ENCODE measurements at places on chromosomes 5 and 9. TPM values are rescaled to one million over a fixed set of nuclear protein-coding genes. Genes with fewer than 3 reads are reported as not detected.
A peak's percentile ranks its signal among the peaks of the same experiment; 100 is the strongest.

GRXCR2 gene
- total RNA-seq, result not detected

GRCh38 chr5:178199581-178200434, 4.5 kb upstream of the HNRNPAB start:
- DNase-seq, result no peak

GRCh38 chr9:86983249-86983619, 35.9 kb upstream of the GAS1 start:
- DNase-seq, result no peak

DNA sequence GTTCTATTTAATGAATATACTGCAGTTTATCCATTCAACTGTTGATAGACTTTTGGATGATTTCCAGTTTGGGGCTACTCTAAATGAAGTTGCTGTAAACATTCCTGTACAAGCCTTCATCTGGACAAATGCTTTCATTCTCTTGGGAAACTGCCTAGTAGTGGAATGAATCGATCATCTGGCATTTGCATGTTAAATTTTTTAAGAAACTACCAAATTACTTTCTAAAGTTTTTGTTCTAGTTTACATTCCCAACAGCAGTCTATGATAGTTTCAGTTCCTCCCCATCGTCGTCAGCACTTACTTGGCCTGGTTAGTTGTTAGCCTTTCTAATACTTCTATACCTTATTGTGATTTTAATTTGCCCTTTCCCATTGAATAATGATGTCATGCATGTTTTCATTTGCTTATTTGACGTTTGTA, 306.3 kb downstream of the FER start:
- peak; percentile 15 for DNase-seq

DNA sequence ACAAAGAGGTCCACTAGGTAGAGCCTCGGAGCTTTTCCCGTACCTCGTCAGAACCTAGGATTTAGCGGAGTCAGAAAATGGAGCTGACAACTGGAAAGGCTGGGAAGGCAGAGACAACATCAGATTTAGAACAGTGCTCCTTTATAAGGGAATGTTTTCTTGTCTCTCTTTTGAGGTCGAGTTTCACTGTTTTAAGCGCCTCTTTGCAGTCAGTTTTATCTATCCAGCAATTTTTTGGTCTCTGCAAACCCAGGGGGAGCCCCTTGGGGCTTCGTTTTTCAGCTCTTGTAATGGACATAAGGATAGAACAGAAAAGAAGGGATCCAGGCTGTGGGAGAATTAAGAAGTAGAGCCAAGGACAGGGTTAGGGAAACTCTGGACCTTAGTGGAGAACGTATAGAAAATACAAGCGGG, 80.5 kb downstream of the FNBP1 start:
- no peak for DNase-seq

DNA sequence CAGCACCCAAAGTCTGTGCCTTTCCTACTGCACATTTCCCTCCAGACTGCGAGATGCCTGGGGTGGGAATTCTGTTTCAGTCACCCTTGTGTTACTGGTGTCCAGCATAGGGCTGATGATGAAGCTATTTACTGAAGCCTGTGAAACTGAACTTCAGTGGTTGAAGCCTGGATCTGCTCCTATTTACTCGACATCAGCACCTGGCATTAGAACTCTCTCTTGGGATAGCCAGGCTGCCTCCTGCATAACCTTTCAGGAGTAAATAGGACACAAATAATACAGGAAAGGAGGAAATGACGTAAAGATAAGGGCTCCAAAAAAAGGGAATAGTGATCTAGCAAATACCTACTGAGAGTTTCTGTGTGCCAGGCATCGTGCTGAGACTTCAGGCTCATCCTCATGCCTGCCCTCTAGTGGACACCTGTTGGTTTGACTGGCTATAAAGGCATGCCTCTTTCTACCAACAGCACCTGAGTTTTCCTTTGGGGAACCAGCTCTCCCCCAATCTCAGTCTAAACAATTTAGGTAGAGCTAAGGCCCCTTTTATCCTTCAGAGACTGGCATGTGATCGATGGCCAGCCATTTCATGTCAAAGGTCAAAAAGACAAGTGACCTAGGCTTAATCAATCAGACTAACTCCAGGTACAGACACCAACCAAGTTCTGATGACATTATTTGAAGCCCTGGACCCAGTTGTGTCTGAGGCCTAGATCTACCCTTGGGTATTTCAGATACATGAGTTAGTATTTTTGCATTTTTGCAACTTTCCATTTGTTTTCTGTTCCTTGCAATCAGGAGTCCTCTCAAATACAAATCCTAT, 192.1 kb upstream of the TRIM32 start:
- DNase-seq, result peak; percentile 14

DNA sequence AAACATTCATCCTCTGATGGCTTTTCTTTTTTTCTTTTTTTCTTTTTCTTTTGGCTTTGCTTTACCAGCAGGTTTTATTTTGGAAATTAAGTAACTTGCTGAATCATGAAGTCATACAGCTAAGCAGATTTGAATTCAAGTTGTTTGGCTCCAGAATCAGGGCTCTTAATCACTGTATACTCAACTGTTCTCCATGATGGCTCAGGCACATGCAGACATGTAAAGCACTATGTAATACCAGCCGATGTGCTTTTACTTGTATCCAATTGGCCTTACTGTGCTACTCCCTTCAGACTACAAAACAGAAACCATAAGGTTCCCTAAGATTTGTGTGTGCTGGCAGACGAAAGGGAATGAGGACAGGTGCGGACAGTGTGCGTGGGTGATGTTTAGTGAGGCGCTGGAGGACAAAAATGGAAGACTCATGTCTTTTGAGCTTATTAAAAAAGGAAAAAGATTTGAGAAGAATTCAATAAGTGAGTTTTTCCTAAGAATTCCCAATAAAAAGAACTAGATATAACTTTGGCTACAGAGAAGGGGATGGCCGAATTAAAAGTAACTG, 44.7 kb upstream of the OTP start:
- no peak for DNase-seq

DNA sequence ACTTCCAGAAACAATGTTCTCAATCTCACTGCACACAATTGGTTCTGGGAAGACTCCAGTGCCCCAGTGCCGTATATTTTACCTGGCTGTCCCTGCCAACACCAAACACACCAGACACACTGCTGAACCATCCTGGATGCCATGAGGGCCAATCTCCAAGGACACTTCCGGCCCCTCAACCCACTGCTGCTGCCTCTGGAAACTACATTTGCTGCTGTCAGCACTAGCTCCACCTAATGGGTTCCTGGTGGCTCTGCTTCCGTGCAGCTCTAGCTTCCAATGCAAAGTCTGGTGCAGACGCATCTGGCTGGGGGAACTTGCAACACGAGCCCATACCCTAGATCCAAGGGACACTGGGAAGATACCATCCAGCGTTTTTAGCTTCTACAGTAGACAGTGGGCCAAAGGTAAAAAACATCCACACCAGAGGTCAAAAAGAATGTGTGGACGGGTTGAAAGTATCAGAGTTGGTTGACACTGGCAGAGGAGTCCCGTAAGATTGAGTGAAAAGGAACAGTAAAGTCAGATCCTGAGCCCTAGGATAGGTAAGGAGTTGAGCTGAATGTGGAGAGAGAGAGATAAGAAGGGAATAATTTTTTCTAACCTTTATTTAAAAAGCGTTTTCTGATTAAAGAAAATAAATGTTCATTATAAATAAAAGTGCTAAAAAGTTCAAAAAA, 99.7 kb upstream of the KIF2A start:
- DNase-seq, result no peak

DNA sequence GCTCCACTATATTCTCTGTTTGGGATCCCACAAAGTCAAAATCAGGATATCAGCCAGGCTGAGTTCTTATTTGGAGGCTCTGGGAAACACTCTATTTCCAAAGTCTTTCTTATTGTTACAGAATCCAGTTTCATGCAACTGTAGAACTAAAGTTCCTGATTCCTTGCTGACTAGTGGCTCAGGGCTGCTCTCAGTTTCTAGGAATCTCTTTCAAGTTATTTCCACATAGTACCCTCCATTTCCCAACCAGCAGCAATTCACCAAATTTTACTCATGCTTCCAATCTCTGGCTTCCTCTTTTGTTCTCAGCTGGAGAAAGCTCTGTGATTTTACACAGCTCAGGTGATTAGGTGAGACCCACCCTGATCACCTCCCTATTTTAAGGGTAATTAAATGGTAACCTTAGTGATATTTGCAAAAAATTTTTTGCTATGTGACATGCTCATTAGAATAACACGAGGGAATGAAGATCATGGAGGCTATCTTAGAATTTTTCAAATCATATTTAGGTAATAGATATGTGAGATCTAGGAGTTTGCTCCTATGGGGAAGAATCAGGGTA, 794.9 kb upstream of the ARRDC3 start:
- DNase-seq, result no peak

DNA sequence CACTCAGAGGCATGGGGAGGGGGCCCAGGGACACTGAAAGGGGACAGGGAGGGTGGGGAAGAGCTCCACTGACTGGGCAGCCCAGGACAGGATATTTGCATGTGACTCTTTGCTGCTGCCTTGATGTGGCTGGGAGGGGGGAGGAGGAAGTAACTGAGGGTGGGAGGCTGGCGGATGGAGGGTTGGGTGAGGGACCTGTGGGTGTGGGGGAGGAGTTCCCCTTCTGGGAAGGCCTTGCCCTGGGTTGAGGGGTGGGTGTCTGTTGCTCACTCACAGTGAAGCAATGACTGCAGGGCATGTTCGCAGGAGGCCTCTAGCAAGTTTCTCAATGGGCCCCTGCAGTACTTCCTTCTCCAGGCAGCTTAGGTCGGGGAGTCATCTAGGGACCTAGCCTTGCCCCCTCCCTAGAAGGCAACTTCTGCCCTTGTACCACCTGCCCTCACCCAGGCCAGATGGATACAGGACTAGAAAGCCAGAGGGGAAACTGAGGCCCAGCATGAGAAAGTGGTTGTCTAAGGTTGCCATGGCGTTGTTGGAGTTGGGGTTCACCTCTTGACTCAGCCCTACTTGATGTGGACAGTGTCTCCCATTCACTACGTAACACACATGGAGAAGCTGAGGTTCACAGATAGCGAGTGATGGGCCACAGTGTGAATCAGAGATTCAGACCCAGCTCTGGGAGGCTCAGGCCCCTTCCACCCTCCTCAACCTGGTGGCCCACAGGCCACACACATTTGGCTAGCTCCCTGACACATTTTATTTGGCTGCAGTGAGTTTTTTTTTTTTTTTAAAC, 3.0 kb downstream of the GRK6 start:
- peak; percentile 82 for DNase-seq

GRCh38 chr5:139635606-139636206, 12.4 kb upstream of the CXXC5 start:
- peak; percentile 81 for DNase-seq

- peak; percentile 57 for DNase-seq
These were observed 2.5 kb downstream of the PTGES2 start for GRCh38 chr9:128124873-128125579.

- DNase-seq, result no peak
These were observed 42.1 kb downstream of the MRPL36 start for GRCh38 chr5:1757511-1757910.

GRCh38 chr5:68748101-68748500, 345.7 kb upstream of the SLC30A5 start:
- no peak for DNase-seq
